Muscle of arm (tissue), 14 donors: ENCODE measurements at places on chromosomes 2 and 18.

DNA sequence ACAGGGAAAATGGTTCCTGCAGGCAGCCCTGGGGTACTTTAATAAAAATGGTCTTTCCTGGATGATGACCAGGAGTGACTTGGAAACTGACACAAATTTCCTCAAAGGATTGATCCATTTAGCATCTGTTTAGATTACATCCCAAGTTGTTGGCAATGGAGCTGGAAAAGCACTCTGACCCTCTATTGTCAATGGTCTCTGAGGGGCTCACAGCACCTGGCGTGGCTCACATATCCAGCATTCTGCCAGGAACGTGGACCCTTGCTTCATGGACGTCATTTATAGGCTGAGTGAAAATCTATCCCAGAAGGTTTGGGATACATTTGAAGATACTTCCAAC is 43.8 kb downstream of the SERTAD2 start:
- DNase-seq, result no peak

DNA sequence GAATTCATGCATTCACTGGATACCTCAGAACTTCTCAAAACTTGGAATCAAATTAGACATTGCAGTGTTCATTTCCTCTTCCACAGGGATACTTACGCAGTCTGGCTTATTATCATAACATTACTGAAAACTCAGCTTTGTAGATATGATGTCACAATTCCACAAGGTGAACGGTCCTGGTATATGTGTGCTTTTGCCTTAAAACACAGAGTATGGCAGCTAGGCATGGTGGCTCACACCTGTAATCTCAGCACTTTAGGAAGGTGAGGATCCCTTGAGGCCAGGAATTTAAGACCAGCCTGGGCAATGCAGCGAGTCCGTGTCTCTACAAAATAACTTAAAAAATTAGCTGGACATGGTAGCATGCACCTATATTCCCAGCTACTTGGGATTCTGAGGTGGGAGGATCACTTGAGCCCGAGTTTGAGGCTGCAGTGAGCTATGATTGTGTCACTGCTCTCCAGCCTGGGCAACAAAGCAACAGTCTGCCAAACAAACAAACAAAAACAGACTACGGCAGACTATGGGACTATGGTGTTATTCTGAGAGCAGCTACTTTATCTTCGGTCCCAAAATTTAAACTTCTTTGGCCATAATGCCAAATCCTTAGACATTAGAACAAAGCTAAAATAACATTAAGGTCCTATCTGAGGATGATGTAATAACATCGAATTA is 1191.9 kb upstream of the SLC39A10 start:
- DNase-seq, result no peak

- no peak for DNase-seq
These were observed 1.5 kb downstream of the CAB39 start for GRCh38 chr2:230714136-230714480.

DNA sequence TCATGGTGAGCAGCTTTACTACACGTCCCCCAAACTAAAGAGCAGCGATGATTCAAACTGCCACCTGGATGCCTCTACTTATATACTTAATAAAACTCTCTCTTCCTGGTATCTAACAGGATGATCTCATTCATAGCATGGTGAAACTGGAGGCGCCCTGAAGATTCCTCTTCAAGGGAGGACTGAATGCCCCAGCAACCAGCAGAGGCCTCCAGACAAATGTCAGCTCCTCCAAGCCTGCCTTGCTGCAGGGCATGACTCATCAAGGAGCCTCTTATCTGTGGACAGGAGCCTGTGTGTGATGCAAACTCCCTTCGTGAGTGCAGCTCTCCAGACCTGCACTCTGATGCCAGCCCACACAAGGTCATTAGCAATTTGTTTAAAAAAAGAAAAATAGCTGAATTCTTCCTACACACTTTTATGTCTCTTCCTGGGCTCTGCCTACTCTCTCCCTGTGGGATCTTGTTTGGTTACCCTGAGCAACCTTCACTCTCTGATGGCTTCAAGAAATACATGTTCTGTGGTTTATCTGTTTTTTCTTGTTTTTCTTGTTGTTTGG is 30.2 kb downstream of the LONRF2 start:
- no peak for DNase-seq

DNA sequence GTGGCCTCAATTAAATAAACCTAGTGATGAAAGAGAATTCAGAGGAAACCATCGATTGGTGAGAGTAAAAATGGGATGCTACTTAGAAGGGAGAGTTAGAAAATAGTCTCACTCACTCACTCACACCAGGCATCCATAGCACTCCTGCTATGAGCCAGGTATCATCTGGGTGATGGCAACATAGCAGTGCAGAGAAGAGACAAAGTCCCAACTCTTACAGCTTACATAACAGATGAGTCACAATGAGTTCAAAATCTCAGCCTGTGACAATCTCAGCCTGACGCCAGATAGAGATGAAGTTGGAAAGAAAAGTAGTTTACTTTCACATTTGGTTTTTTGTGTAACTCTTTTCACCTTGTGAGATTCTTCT is 55.4 kb upstream of the THOC1 start:
- DNase-seq, result no peak

DNA sequence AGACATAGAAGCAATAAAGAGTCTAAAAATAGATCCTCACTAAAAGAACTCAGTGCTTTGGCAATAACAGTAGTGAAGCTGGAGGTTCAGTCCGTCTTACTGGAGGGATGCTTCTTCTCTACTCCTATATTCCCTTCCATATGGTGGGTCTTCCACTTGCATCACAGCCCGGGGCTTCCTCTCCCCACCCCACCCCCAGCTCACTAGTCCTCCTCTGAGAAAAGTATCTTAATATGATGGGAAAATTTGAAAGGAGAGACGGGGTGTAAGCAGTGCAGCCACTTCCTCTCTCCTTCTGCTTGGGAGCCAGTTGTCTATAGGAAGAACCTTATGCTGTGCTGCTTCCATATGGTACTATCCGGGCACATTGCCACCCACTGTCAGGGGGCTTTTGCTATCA is 57.2 kb upstream of the SPOPL start:
- DNase-seq, result no peak

GRCh38 chr2:47043142-47043890 is 111.8 kb downstream of the STPG4 start:
- DNase-seq, result no peak

- no peak for DNase-seq
These were observed 14.8 kb downstream of the SLC66A2 start for GRCh38 chr18:79936641-79937040.

DNA sequence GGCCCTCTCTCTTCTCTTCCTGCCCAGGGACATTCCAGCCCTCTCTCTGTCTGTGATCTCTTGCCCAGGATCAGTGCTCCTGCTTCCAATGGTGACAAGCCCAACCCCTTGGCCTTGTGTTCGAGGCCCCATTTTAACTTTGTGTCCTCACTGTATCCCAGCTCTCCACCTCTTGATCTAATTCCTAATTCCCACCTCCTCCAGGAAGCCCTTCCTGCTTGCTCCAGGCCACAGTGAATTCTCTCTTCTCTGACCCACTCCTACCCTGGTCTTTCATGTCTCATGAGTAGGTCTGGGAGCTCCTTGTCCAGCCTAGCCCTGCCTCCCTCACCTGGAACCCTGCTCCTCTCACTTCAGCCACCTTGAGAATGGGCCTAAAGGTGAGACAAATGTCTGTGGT is 249.1 kb downstream of the CELF4 start:
- DNase-seq, result no peak

DNA sequence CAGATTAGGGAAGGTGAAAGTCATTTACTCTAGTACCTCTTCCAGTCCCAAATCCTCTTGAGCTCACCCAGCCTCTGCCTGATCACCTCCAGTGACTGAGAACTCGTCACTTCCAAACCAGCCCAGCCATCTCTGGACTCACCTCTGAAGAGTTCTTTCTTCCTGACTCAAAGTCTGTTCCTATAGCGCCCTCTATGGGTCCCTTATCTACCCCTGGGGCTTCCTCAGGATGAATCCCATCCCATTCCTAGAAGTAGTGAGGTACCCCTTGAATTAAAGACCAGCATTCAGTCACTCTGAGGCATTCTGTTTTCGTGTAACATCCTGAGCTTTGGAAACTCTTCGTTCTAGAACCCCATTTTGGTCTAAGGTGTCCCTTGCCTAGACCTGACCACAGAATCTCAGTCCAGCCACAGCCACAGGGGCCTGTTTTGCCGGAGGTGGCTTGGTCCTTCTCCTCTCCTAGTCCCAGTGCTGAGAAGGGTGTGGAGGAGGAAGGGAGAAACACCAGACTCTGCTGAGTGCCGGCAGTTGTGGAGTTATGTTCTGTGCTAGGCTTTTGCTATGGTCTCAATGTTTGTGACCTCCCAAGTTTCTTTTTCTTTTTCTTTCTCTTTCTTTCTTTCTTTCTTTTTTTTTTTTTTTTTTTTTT is 32.7 kb downstream of the SIX3 start:
- no peak for DNase-seq

- DNase-seq, result no peak
These were observed 25.9 kb upstream of the TMBIM1 start for GRCh38 chr2:218318241-218318640.
